Activated CD4-positive, alpha-beta memory T cell treated with anti-CD3 and anti-CD28 coated beads for 36 hours (primary cell): ENCODE measurements at places on chromosomes 4 and X. TPM values are rescaled to one million over a fixed set of nuclear protein-coding genes. Genes with fewer than 3 reads are reported as not detected.

The IQCM gene
- total RNA-seq: not detected

GRCh38 chr4:137946453-137947174 is 295.5 kb downstream of the SLC7A11 start:
- no peak for DNase-seq

The PPP2R2C gene
- not detected for total RNA-seq

The TNIP3 gene
- 12.3 TPM for total RNA-seq

The SH2D1A gene
- 30.5 TPM for total RNA-seq

DNA sequence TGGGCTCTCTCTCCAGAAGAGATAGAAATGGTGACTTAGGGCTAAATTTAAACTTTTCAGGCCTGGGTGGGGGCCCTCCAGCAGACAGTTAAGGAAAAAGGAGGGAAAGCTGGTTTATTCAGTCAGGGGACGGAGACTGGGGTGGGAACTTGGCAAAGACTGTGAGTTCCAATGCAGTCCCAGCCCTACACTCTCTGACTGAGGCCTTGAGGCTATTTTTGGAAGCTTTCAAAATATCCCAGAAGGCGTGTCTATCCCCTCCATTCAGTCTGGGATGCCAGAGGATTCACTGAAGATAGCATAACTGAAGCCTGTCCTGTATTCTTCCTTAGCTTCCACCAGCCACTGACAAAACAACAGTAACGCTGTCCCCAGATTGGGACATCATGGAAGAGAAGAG is 32.1 kb upstream of the MSN start:
- no peak for DNase-seq

GRCh38 chr4:52256522-52256921 is 205.4 kb downstream of the SPATA18 start:
- no peak for DNase-seq

The MXRA5 gene
- not detected for total RNA-seq
